ENCODE measurements at places on chromosomes 5 and 9. TPM values are rescaled to one million over a fixed set of nuclear protein-coding genes. Genes with fewer than 3 reads are reported as not detected.

- DNase-seq: no peak
Observed at GRCh38 chr5:115096034-115096769, 73.5 kb downstream of the TRIM36 start.

DNA sequence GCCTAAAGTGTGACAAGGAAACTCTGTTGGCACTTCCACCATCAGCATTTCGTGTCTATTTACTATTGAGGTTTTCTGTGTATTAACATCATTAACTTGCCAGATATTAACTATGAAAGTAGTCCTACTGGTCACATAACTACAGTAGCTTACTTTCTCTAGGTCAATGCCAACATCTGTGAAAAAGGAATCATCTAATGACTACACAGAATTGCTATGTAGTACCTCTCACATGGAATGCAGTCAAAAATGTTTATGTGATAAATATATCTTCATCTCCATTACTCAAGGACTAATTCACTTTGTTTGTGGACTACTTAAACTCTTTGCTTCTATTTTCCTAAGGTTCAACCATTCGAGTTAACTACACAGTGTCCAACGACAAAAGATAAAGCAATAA lies 2.1 kb downstream of the SCAI start:
- DNase-seq: no peak

PCDHGA12 gene
- total RNA-seq: 1.3 TPM

C9orf50 gene
- not detected for total RNA-seq

SPINK1 gene
- total RNA-seq: 0.48 TPM

ENTREP1 gene
- 25.0 TPM for total RNA-seq

TTC23L gene
- 1.2 TPM for total RNA-seq

NRG2 gene
- 0.21 TPM for total RNA-seq

- DNase-seq: no peak
Observed at GRCh38 chr9:131727184-131727759, 12.6 kb downstream of the RAPGEF1 start.

NEUROG1 gene
- not detected for total RNA-seq

SLC36A3 gene
- total RNA-seq: not detected

SNX24 gene
- 16.0 TPM for total RNA-seq

SLC36A2 gene
- not detected for total RNA-seq

DNA sequence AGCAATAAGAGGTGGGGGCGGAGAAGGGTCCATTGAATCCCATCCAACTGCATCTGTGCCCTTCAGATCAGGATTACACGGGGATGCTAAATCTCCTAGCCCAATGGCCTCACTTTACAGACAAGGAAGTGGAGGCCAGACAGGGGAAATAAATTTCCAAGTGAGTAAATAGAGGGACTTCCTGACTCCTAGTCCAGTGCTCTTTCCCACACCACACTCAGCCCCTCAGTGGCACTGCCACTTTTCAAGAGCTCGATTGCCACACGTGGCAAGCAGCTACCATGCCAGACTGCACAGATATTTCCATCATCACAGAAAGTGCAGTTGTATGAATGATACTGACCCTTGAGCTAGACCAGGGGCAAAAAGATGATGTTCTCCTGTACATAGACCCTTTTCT lies 8.2 kb upstream of the TNIP1 start:
- DNase-seq: no peak

- DNase-seq: no peak
Observed at GRCh38 chr5:173859408-173860159, 28.6 kb upstream of the CPEB4 start.

- DNase-seq: no peak
Observed at GRCh38 chr9:123749580-123750202, 180.2 kb downstream of the DENND1A start.

Measured in H1 (cell line).